ENCODE measurements at places on chromosomes 13 and 19. TPM values are rescaled to one million over a fixed set of nuclear protein-coding genes. Genes with fewer than 3 reads are reported as not detected.

Gene SLC5A5
- 1.7 TPM for total RNA-seq

Gene OR7D4
- not detected for total RNA-seq

Gene GPR4
- total RNA-seq, result not detected

Gene TMC4
- 4.9 TPM for total RNA-seq

Gene ZNF99
- total RNA-seq, result not detected

Gene SIGLEC8
- total RNA-seq, result not detected

Gene NALCN
- total RNA-seq, result not detected

Gene NRTN
- not detected for total RNA-seq

Gene TGFBR3L
- 1.4 TPM for total RNA-seq

Gene TUBB4A
- total RNA-seq, result 2.5 TPM

DNA sequence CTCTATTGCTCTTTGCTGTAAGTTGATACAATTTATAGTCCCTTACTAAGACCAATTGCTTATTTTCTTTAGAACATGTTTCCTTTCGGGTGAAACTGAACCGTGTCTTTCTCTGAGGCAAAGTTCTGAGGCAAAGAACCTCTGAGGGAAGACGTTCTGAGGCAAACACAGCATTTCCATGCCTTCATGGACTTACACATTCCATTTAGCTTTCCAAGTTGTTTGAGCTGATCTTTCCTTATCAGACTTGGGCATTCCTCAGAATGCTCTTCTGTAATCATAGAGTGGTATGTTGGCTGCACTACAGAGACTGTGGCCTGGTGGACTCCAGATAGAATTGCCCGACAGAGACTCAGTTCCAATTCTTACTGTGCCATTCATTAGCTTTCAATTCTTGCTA, 579.1 kb downstream of the KCTD12 start:
- H3K27ac ChIP-seq, result no peak overlapping the region
- no peak for DNase-seq
- no peaks in the 10 kb centered on the region for H3K36me3 ChIP-seq
- peaks cover 2% of the 10 kb centered on the region for H3K27me3 ChIP-seq
- H3K4me1 ChIP-seq, result no peaks in the 10 kb centered on the region

DNA sequence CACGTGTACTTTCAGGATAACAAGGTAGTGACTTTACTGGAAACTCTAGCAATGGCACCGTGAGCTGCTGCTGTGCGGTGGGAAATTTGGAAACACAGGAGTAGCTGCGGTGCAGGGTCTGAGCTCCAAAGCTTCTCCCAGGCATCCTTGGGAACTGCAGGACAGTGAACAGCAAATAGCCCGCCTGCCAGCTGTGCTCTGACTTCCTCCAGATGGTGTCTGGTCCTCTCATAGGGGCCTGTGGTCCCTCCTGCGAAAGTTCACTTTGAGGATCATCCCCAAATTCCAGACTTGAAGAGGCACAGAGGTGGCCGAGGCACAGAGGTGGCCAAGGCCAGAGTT, 287.3 kb upstream of the MAB21L1 start:
- no peaks in the 10 kb centered on the region for H3K27me3 ChIP-seq
- DNase-seq, result no peak
- no peaks in the 10 kb centered on the region for H3K36me3 ChIP-seq
- no peaks in the 10 kb centered on the region for H3K4me1 ChIP-seq
- H3K4me3 ChIP-seq, result no peak overlapping the region

- no peaks in the 10 kb centered on the region for H3K27me3 ChIP-seq
- H3K4me3 ChIP-seq, result peak overlapping the region; percentile 79
- H3K4me1 ChIP-seq, result peaks cover 24% of the 10 kb centered on the region
- DNase-seq, result peak; percentile 88
Observed at GRCh38 chr19:36604656-36605100, 435 bp upstream of the ZNF382 start.

GRCh38 chr13:48505012-48505411, 27.9 kb downstream of the RCBTB2 start:
- H3K27me3 ChIP-seq, result no peaks in the 10 kb centered on the region
- H3K36me3 ChIP-seq, result peaks cover 87% of the 10 kb centered on the region
- H3K27ac ChIP-seq, result peak overlapping the region; percentile 98

- DNase-seq, result no peak
- peaks cover 5% of the 10 kb centered on the region for H3K4me1 ChIP-seq
- H3K4me3 ChIP-seq, result no peak overlapping the region
- peaks cover 31% of the 10 kb centered on the region for H3K27me3 ChIP-seq
Observed at GRCh38 chr13:31962731-31963370, 68.7 kb upstream of the FRY start.

GRCh38 chr13:30235216-30235615, 72.1 kb downstream of the KATNAL1 start:
- no peaks in the 10 kb centered on the region for H3K4me1 ChIP-seq
- no peaks in the 10 kb centered on the region for H3K27me3 ChIP-seq
- H3K27ac ChIP-seq, result no peak overlapping the region
- no peak overlapping the region for H3K4me3 ChIP-seq

DNA sequence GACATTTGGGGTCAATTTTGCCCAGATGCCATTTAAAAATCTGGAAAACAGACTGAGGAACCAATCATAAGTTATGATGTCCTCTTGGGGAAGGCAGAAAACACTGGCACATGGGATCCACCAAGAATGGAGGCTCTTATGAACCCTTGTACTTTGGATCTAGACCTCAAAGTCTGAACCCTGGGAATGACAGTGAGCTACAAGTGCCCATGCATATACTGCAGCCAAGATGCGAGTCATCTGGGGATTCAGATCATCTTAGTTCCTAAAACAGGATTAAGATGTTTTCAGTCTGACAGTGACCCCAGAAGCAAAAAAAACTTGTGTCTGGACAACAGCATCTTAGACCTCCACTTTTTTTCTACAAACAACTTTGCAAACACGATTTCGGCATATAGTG, 100.2 kb upstream of the SIAH3 start:
- no peaks in the 10 kb centered on the region for H3K4me1 ChIP-seq
- H3K4me3 ChIP-seq, result no peak overlapping the region
- H3K27me3 ChIP-seq, result no peaks in the 10 kb centered on the region
- peaks cover 17% of the 10 kb centered on the region for H3K36me3 ChIP-seq
- H3K27ac ChIP-seq, result no peak overlapping the region
- no peak for DNase-seq

DNA sequence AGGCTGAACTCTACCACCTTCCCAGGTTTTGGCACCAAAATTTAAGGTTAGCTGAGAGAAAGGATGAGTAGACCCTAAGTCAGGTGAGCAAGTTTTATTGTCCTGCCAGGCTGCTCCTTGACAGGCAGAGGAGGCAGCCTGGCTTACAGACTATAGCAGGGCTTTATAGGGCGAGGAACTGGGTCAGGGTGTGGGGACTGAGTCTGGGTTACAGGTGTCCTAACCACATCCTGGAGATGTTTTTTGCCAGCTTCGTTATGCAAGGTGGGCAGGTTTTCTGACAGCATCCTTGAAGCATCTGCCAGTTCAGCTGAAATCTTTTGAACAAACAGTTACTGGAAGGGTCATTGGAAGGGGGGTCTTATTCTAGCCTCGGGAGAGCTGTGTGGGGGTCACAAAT, 905.7 kb upstream of the SLITRK5 start:
- no peaks in the 10 kb centered on the region for H3K4me1 ChIP-seq
- H3K27me3 ChIP-seq, result no peaks in the 10 kb centered on the region
- no peak overlapping the region for H3K4me3 ChIP-seq
- DNase-seq, result no peak
- no peak overlapping the region for H3K27ac ChIP-seq
- no peaks in the 10 kb centered on the region for H3K36me3 ChIP-seq

DNA sequence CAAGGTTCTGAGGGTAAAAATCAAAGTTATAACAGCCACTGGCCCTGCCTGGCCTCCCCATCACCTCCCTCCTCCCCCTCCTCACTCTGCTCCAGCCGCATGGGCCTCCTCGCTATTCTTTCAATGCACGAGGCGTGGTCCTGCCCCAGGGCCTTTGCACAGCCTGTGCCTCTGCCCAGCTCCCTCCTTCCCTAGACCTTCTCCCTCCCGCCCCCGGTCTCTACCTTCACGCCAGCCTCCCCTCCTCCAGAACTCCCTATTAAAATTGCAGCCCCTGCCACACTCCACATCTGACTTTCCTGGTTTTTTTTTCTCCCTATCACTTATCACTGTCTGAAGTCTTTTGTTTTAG, 3.3 kb downstream of the RAX2 start:
- no peak for DNase-seq
- H3K27ac ChIP-seq, result peak overlapping the region; percentile 74
- no peaks in the 10 kb centered on the region for H3K27me3 ChIP-seq

DNA sequence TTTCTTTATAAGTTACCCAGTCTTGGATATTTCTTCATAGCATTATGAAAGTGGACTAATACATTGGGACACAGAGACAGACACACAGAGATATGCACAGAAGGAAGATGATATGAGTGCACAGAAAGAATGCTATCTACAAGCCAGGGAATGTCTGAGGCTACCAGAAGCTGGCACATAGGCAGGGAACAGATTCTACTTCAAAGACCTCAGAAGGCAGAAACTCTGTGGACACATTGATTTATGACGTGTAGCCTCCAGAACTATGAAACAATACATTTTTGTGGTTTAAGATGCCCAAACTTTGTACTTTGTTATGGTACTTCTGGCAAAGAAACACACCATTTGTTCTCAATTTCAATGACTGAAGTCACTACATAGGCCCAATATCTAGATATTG, 556.7 kb downstream of the PCDH9 start:
- no peak overlapping the region for H3K4me3 ChIP-seq
- H3K4me1 ChIP-seq, result no peaks in the 10 kb centered on the region
- no peaks in the 10 kb centered on the region for H3K27me3 ChIP-seq
- H3K27ac ChIP-seq, result no peak overlapping the region

DNA sequence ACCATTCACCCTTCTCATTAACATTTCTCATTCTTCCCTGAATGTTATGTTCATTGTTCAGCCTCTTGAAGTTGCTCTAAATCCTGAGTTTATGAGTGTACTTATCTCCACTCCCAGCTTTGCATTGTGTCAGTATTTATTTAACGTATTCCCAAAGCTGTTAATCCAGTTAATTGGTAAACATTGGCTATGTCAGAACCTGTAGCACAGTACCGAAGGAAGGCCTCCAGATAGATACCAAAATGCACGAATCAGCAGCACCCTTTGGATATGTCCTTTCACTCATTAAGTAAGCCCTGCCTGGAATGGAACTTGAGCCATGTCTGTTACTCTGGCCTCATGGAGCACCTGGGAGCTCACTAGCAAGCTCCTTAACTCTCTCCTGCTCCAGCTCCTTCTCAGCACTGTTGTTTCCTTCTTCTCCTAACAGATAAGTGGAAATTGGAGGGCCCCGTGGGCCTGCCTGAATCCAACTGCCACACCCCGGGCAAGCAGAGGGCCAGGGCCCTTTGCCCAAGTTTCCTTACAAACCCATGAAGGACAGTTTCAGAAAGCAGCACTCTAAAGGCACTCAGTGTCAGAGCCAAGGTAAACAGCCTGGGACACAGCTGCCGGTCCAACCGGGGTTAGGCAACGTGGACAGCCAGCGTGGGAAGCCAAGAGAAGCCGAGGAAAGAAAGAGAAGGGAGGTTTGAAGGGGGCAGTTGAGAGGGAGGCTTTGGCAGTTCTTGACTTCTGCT, 155.0 kb upstream of the SERP2 start:
- H3K36me3 ChIP-seq, result no peaks in the 10 kb centered on the region
- no peak overlapping the region for H3K4me3 ChIP-seq
- H3K27me3 ChIP-seq, result peaks cover 6% of the 10 kb centered on the region
- no peak for DNase-seq
- H3K4me1 ChIP-seq, result no peaks in the 10 kb centered on the region
- H3K27ac ChIP-seq, result no peak overlapping the region

GRCh38 chr19:8460516-8461298, 15.9 kb downstream of the HNRNPM start:
- H3K27ac ChIP-seq, result no peak overlapping the region
- peaks cover 37% of the 10 kb centered on the region for H3K4me1 ChIP-seq
- no peak for DNase-seq
- H3K36me3 ChIP-seq, result peaks cover 52% of the 10 kb centered on the region
- no peaks in the 10 kb centered on the region for H3K27me3 ChIP-seq

GRCh38 chr13:80778297-80778696, 437.4 kb upstream of the SPRY2 start:
- no peaks in the 10 kb centered on the region for H3K4me1 ChIP-seq
- H3K4me3 ChIP-seq, result no peak overlapping the region
- H3K36me3 ChIP-seq, result no peaks in the 10 kb centered on the region
- no peaks in the 10 kb centered on the region for H3K27me3 ChIP-seq

- no peak for DNase-seq
- H3K36me3 ChIP-seq, result no peaks in the 10 kb centered on the region
- H3K4me3 ChIP-seq, result no peak overlapping the region
Observed at GRCh38 chr19:33627526-33627925, 5.8 kb downstream of the CHST8 start.

- H3K27ac ChIP-seq, result no peak overlapping the region
- H3K27me3 ChIP-seq, result no peaks in the 10 kb centered on the region
- H3K36me3 ChIP-seq, result no peaks in the 10 kb centered on the region
- no peaks in the 10 kb centered on the region for H3K4me1 ChIP-seq
- no peak for DNase-seq
Observed at GRCh38 chr13:105466376-105466775, 1069.1 kb downstream of the EFNB2 start.

DNA sequence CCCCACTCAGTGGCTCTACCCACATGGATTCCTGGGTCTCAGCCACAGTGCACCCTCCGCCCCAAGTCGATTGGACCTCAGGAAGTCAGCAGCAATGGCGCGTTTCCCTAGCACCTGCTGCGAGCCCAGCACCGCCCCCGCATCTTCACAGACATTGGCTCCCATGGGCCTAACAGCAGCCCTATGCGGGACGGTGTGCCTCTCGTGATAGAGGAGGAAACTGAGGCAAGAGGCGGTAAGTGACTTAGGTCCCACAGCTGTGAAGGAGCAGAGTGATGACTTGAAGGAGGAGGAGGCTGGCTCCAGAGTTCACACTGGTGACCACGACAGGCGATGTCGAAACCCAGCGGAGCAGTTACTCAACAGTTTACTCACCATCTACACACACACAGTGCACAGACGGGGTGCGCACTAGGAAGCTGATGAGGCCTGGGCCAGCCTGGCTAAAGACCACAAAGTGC, 104.5 kb upstream of the SOX1 start:
- H3K4me3 ChIP-seq, result no peak overlapping the region
- H3K4me1 ChIP-seq, result no peaks in the 10 kb centered on the region
- DNase-seq, result no peak
- no peaks in the 10 kb centered on the region for H3K36me3 ChIP-seq
- no peaks in the 10 kb centered on the region for H3K27me3 ChIP-seq
- no peak overlapping the region for H3K27ac ChIP-seq

DNA sequence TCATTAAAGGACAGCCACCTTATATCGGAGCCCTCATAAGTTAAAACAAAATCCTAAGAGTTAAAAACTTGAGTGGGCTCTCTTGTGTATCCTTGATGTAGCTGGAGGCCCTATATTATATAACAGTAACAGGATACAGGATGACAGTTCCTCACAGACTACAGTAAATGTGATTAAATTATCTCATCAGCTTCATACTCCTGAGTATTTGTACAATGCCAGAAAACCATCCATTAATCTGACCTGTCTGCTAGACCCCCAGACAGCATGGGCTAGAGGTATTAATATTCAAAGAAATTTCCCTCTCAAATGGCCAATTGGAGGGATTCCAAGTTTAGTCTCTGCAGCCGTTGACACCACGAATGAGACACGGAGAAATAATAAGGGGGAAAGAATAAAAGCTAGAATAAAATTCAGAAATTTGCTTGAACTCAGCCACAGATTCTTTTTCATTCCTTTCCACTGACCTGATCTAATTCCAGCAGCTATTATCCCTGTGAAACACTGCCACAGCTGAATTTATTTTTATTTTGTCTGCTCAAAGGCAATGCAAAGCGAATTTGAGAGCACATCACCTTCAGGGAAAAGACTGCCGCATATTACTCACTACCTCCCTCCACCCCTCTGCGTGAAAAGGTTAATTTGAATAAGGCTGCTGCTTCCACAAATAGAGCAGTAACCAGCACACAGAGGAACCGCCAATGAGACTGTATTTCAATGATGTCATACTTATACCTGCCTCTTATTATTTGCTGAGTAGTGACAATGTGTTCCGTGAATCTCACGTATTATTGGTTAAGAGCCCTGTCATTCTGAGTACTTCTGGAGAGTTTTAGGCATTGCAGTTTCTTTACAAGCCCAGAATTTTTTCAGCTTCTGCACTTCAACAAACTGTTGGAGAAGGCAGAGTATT, 155.9 kb upstream of the KLF12 start:
- H3K27ac ChIP-seq, result peak overlapping the region; percentile 52
- H3K27me3 ChIP-seq, result no peaks in the 10 kb centered on the region
